Fibroblast of skin of scalp (primary cell): ENCODE measurements at places on chromosomes 1 and 21.
A peak's percentile ranks its signal among the peaks of the same experiment; 100 is the strongest.

- no peak for DNase-seq
These were observed 57.9 kb downstream of the EPRS1 start for GRCh38 chr1:219988387-219988786.

- DNase-seq = no peak
These were observed 110.4 kb downstream of the ACBD6 start for GRCh38 chr1:180392020-180392419.

DNA sequence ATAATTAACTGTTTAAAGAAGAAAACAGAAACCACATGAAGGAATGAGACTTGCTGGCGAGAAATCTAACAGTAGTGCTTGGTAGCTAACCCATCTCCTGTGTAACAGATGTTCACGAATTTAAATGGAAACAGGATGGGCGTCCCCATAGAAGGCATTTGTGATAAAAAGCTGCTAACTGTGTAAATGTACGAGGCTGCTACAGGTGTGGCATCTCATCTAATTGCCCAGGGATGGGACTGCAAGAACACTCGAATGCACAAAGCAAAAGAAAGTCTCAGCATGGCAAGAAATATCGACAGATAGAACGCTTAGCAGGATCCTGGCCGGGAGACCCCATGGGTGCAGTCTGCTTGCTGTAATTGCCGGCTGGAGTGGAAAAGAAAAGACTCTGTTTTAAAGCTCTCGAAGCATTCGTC is 112.7 kb downstream of the RUNX1 start:
- DNase-seq = no peak

GRCh38 chr1:65178235-65178634 is 30.2 kb downstream of the AK4 start:
- no peak for DNase-seq

DNA sequence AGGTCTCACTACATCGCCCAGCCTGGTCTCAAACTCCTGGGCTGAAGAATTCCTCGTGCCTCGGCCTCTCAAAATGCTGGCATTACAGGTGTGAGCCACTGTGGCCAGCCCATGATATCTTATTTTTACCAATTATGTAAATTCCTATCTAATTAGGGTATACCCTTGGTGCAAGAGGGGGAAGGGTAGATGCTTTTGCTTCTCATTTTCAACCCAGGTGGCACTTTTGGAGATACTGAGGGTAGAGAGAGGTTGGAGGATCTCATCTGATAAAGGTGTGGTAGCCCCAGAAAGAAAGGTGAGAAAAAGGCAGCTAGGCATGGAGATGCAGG is 17.4 kb downstream of the ENSA start:
- DNase-seq = no peak

- no peak for DNase-seq
These were observed 113.1 kb upstream of the RUNX3 start for GRCh38 chr1:25043228-25043580.

- DNase-seq = peak; percentile 90
These were observed 103.3 kb downstream of the CYYR1 start for GRCh38 chr21:26469789-26470188.

DNA sequence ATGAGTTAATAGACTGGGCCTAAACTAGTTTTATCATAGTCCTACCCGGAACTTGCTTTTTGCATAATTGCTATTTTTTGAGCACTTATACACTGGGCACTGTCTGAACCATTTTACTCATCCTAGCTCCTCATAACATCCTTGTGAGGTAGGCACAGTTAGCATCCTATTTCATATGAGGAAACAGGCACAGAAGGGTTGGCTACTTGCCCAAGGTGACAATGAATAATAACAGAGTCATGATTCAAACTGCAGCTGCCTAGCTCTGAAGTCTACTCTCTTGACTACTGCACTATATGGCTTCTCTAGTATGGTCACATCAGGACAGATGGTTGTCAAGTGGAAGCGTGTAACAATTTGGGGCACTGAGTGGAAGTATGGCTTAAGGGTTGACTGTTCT is 18.2 kb upstream of the RC3H1 start:
- peak; percentile 57 for DNase-seq

GRCh38 chr1:165763442-165763841 is 5.2 kb downstream of the TMCO1 start:
- no peak for DNase-seq

DNA sequence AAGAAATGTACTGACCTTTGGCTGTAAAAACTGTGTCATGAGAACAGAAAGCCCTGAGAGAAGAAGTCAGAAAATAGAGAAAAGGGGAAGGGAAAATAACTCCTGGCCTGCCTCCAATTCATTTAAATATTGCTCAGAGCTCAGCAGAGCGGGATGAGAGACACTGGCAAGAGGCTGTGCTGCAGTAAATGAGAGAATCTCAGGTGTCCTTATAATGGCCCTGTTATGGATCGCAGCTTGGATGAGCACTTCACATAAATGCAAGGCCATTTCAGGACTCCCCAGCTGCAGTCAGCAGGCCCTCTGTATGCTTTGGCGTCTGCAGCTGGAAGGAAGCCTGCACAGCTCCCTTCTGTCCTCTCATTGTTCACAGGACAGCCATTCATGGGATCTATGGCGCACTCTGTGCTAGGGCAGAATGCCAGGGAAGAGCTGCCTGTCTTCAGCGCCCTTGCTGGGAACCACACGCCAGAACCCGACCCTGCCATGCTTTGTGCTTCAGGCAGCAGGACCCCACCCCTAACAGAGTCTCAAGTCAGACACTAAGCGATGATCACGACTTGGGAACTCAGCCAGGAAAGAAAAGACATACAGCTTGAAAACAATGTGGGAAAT is 20.7 kb upstream of the ABCB10 start:
- peak; percentile 47 for DNase-seq

DNA sequence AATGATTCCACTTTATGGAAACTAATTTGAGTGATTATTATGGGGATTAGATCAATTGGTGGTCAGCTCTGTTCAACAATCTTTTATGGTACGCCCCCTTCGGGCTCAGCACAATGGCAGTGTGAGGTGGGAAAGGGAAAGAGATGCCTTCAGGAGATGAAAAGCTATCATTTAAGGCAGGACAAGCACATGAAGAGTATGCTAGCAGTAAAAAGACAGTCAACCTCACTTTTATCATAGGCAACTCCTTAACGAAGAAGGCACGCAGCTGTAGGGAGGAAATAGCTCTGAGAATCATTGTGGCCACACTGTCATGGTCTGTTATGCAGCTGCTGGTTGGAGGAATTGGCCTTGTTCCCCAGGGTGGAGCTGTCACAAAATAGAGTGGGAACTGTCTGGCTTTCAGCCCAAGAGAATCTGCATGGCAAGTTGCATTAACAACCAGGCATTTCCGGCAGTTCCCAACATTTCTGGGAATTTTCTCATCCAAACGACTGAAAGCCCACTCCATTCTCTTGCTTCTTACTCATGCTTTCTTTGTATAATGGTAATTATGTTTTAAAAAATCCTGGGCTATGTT is 54.4 kb upstream of the BCL10 start:
- peak; percentile 99 for DNase-seq

GRCh38 chr1:31675161-31675560 is 28.7 kb downstream of the COL16A1 start:
- DNase-seq = no peak

GRCh38 chr1:10530756-10531495 is 56.2 kb downstream of the PEX14 start:
- peak; percentile 87 for DNase-seq

DNA sequence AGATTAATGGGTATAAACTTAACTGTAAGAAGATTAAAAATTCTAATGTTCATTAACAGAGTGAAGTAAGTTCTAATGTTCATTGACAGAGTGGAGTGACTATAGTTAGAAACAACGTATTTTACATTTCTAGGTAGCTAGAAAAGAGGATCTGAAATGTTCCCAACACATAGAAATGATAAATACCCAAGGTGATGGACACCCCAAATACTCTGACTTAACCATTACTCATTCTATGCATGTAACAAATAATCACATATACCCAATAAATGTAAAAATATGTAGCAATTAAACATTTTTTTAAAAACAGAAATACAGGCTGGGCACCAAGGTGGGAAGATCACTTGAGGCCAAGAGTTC is 62.1 kb downstream of the ABL2 start:
- DNase-seq = no peak

DNA sequence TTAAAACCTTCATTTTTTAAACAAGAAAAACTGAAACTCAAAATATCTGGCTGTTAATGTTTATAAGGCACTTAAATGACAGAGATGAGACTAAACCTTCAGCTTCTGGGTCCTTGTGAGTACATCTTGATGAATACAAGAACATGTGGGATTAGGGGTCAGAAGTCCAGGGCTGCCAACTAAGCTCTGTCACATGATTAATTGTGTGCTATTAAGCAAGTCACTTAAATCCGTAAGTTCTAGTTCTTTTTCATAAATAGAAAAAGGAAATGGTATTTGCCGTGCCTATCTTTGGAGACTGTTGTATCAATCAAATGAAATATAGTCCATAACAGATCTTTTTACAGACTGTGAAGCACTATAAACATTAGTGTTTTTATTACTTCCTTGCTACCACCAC is 43.2 kb upstream of the KCTD3 start:
- no peak for DNase-seq

- DNase-seq = no peak
These were observed 39.3 kb downstream of the CDKN2C start for GRCh38 chr1:51009381-51009780.

DNA sequence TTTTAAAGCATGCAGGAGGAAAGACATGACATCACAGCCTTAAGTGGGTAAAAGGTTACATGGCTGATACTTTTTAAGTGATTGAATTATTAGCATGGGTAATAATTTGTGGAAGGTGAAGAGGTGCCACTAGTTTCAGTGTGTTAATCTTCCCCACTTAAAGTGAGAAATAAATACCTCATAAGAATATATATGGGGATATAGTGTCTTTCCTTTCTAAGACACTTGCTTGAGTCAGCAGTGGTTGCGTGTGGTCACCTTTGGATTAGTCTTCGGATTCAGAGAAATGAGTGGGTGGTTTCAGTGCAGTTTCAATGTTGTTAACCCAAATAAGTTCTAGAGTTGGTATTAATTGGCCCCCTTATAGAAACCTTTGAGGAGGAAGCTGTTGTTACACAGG is 94.1 kb downstream of the ADGRL2 start:
- DNase-seq = no peak

DNA sequence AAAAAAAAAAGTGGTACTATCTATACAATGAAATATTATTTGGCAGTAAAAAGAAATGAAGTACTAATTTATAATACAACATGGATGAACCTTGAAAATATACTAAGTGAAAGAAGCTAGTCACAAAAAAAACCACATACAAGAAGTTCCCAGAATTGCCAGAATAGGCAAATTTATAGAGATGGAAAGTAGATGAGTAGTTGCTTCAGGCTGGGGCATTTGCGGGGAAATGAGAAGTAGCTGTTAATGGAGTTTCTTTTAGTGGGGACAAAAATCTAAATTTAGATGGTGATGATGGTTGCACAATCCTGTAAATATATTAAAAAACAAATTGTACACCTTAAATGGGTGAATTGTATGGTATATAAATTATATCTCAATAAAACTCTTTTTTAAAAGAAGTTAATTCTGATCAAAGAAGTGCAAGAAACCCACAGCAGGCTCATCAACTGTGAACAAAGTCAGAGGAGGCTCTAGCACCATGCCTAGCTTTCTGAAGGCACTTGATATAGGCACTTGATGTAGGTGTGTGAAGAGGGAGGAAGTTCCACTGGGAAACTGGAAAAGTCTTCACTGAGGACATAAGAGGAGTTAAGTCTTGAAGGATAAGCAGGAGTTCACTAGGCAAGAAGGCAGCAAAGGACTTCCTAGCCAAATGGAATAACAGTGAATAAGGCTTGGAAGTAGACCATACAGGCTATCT is 52.5 kb downstream of the DMAP1 start:
- DNase-seq = no peak

GRCh38 chr1:156641761-156642264 is at the start of gene BCAN:
Gene BCAN (plus strand): TSS chr1:156642117. CDS start chr1:156646055, 3,938 bp downstream.
- no peak for DNase-seq

- DNase-seq = peak; percentile 66
These were observed 26.4 kb upstream of the RUNX1 start for GRCh38 chr21:35075546-35075945.

DNA sequence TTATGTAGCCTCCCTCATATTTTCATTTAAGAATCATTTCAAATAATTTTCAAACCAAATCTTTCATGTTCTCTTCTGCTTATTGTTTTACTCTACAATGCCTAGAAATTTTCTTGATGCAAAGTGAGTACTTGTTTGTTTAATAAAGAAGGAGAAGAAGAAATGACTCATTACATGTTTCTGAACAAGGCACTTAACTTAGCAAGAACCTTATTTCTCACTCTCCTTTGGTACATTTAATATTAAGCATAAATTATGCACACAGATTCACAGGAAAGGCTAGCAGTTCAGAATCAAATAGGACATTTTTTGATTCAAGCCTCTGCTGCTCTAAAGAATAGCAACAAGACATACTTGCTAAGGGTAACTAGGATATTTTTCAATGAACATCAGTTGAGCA is 9.1 kb downstream of the SCYL3 start:
- DNase-seq = no peak

DNA sequence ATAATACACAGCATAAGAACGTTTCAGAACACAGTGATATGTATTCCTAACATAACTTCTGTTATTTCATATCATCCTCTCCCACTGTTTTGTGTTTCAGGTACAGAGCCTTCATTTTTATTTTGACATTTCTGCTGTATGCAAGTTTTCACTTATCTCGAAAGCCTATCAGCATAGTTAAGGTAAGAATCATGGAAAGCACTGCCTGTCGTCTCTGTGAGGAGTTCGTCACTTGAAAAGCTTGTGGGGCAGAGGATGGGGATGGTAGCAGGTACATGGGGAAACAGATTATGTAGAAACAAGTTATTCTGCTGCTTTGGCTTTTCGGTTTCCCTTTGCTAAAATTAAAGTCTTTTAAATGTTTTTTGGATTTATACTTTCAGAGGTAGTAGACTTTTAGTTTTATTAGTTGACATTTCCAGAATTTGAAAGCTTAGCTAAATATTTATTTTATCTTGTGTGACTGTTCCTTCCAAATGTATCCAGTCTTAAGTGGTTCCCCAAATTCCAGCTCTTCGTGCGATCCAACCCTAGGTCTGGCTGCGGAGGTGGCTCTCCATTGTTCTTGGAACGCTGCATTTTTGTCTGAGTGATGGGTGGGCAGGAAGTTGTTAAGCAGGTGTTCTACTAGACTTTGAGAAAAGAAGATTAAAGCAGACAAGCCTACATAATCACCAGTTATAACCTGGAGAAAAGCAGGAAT is 12.2 kb downstream of the SLC37A1 start:
- DNase-seq = no peak
